ENCODE measurements at places on chromosomes 12 and 14.

DNA sequence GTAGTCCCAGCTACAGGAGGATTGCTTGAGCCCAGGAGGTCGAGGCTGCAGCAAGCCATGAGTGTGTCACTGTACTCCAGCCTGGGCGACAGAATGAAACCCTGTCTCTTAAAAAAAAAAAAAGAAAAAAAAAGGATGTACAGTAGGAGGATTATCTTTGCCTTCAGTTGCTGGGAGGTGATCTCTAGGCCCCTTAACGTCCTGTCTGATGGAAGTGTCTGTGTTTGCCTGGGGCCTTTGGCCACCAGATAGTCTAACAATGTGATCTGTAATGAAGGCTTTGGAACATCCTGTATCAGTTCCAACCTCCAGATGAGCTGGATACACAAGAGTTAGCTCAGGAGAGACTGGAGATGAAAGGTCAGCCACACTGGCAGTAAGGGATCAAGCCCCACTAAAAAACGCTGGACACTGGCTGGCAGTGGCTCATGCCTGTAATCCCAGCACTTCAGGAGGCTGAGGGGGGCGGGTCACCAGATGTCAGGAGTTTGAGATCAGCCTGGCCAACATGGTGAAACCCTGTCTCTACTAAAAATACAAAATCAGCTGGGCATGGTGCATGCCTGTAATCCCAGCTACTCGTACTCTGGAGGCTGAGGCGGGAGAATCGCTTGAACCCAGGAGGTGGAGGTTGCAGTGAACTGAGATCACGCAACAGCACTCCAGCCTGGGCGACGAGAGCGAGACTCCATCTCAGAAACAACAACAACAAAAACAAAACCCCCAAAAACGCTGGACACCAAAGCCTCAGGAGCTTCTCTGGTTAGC, 19.0 kb upstream of the HNF1A start:
- no peak for DNase-seq

- no peak for DNase-seq
Measured at GRCh38 chr12:112869091-112869490, 37.7 kb upstream of the OAS1 start.

DNA sequence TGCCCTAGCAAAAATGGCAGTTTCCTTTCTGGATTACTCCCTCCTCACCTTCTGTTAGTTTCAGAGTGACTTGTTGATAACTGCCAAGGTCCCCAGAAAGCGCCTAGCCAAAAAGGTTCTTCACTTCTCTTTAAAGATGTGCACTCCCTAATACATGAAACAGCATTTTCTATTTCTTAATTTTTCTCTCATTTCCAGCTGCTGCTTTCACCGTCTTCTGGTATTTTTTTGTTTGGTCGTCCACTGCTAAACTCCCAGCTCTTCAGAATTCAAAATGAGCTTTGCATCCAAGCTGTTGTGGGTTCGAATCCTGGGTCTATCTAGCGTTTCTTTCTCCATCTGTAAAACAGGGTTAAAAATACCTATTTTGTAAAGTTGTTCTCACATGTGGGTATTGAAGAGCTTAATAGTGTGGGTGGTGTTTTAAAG, 397 bp upstream of the BORCS5 start:
- no peak for DNase-seq

- DNase-seq = no peak
Measured at GRCh38 chr12:85155791-85156190, 119.6 kb downstream of the LRRIQ1 start.

GRCh38 chr14:87990682-87991081, 2.3 kb downstream of the GALC start:
- DNase-seq = no peak

DNA sequence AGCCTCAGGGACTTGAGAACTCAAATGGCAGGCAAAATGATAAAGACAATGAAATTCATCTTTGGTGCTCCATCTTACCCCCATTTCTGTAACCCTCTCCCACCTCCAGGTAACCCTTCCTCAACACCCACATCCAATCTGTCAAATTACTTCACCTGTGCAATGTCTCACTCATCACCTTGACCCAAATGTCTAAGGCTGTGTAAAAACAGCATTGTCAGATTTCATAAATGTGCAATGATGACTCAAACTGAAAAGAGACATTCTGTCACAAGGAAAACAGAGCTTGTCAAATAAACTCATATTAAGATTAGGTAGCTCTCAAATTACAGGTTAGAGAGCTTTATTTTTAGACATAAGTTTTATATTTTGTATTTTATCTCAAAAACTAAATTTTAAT, 19.9 kb upstream of the COCH start:
- DNase-seq = no peak

GRCh38 chr12:80056232-80056631, 43.1 kb upstream of the OTOGL start:
- no peak for DNase-seq

GRCh38 chr14:90568405-90568804, 171.6 kb downstream of the CALM1 start:
- no peak for DNase-seq

DNA sequence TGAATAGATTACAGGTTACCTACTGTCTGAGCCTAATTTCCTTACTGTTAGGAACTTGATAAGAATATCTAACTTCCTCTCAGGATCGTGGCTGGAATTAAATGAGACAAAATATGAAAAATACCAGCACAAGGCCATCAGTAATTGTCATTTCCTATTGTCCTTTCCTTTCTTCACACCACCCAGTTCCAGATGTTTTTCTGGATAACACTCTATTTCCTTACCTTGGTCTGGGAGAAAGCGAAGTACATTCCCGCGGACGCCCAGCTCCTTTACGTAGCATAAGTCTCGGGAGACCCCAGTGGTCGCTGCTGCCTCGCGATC, 376 bp downstream of the GDF3 start:
- no peak for DNase-seq

DNA sequence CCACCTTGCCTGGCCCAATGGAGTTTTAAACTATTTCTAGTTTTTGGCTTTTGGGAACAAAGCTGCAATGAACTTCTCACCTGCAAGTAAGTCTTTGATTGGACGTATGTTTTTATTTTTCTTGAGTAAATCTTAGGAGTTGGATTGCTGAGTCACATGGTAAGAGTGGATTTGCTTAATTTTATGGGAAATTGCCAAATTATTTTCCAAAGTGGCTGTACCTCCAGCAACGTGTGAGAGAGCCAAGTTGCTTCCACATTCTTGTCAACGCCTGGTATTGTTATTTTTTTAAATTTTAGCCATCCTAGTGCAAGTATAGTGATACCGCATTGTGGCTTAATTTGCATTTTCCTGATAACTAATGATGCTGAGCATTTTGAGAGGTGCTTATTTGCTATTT, 136.6 kb downstream of the LMNTD1 start:
- no peak for DNase-seq

DNA sequence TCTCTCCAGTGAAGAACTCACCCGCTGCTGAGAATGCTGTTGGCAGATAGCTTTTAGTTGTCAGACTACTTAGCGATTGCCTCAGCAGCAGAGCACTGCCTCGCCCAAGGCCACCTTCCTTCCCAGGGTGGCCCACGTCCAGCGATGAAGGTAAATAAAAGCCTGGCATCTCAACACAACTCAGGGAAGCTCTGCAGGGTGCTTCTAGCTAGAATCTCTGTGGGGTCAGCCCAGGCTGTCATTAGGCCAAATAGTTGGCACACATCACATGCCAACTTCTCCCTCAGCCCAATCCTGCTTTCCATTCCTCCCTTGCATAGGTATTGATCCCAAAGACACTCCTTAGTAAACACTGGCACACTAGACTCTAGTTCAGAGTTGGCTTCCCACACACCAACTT, 368.1 kb upstream of the TMTC1 start:
- no peak for DNase-seq

DNA sequence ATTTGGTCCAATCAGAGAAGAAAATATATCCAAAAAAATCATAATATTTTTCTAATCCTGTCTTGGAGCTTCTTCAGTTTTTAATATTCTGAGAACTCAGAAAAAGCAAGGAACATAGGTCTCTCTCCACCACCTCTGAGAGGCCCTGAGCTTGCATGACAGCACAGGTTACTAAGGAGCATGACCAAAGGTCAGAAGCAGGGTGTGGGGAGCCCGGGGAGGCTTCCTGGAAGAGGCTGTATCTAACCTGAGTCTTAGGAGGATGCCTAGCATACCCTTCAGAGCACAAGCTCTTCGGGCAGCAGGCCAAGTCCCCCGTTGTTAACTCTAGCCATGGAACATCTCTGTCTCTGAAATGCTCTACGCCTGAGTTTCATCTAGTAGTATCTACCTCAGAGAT, 15.7 kb upstream of the STON2 start:
- no peak for DNase-seq

- DNase-seq = no peak
Measured at GRCh38 chr14:33343016-33343415, 404.3 kb downstream of the NPAS3 start.

GRCh38 chr12:66860752-66861750, 182.2 kb upstream of the GRIP1 start:
- peak; percentile 29 for DNase-seq

- no peak for DNase-seq
Measured at GRCh38 chr12:71566655-71567054, 97.0 kb downstream of the ZFC3H1 start.

- DNase-seq = no peak
Measured at GRCh38 chr12:130804216-130804615, 34.8 kb downstream of the STX2 start.

GRCh38 chr14:58629281-58629680, 8.5 kb upstream of the DACT1 start:
- no peak for DNase-seq

- DNase-seq = no peak
Measured at GRCh38 chr14:76212242-76212641, 60.5 kb downstream of the GPATCH2L start.

DNA sequence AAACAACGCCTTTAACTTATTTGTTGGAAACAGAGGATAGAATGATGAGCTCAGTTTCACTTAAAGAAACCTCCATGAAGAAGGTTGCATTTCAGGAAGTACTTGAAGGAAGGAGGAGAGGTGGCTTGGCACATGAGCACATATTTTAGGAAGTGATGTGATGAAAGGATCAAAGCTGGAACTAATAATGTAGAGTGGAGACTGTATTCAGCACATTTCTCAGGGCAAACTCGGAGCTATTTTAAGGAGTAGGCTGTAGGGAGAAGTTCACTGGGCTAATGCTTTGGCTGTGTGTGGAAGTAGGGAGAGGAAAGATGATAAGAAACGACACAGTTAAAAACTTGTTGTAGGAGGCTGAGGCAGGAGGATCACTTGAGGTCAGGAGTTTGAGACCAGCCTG, 272.8 kb downstream of the AKAP6 start:
- no peak for DNase-seq

GRCh38 chr12:97118796-97119375, 211.8 kb downstream of the NEDD1 start:
- DNase-seq = no peak

DNA sequence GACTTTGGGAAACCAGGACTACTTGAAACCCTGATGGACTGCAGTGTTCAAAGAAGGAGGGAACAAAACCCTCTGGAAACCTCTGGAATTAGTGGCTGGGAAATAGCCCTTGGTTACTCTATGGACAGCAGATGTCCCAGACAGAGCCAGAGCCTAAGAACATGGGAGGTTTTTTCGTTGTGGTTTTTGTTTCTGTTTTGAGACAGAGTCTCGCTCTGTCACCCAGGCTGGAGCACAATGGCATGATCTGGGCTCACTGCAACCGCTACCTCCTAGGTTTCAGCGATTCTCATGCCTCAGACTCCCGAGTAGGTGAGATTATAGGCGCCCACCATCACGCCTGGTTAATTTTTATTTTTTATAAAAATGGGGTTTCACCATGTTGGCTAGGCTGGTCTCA, 1378.7 kb downstream of the AACS start:
- no peak for DNase-seq

- no peak for DNase-seq
Measured at GRCh38 chr14:103686831-103687485, 28.3 kb downstream of the XRCC3 start.

GRCh38 chr12:53208435-53208834, 1.4 kb upstream of the ITGB7 start:
- no peak for DNase-seq

DNA sequence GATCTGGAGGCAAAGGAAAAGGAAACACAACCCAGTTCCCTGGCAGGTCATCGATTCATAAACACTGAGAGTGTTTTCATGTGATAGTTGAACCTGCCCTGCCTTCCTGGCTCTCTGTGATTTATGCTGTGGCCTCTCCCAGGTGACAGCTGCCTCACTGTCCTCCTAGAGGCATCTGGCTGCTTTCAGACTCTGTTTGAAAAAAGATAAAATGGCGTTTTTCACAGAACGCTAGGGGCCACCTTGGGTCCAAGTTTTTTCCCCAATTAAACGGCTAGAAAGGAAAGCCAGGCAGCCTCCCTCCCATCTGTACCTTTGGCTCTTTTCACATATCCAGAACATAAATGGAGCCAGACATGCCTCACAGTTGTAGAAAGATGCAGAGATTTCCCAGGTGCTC, 252.6 kb upstream of the CCDC196 start:
- no peak for DNase-seq

DNA sequence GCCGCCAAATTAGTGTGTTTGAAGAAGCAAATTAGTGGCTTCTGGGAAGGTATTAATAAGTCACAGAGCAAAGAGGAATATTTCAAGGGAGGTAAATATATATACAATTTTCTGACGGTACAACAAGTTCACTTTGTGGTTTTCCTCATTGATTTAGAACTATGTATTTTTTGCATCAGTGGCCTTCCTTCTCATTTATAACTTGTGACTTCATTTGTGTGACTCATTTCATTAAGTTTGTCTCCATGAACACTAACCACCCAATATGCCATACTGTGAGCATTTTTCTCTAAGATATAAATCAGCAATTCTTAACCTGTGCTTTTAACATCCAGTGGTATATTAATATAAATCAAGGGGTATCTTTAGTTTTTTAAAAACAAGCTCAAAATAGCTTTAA, 29.3 kb upstream of the ARHGAP5 start:
- no peak for DNase-seq

DNA sequence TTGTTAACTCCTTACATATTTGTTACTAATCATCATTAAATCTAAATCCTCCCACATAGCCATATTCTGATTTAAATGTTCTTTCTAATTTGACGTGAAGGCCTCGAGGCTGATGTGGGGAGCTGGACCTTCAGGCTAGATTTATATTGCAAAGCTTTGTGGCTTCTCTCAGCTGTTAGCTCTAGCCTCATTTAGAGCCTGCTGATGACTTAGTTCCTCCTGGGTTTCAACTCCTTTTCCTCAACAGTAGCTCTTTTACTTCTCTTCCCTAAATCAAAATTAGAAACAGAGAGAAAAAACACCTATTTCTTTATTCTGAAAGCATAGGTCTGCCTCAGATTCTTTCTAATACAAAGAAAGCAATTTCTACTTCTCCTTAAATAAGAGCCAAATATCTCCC, 477.5 kb upstream of the CCDC196 start:
- DNase-seq = no peak

DNA sequence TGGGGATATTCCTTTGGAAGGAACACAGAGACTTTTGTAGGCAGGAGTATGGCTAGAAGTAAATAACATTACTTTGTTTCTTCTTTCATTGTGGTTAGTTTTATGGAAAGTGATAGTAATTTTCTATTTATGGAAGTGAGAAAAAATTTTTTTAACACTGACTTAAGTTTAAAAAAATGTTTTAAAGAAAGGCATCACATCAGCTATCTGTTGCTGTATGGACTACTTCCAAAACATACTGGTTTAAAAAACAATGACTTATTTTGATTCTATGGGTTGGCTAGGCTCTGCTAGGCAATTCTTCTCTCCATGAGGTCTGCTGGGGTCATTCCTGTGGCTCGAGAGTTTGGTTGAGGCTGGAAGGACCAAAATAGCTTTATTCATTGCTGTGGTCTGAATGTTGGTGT, 31.7 kb upstream of the SLC38A2 start:
- peak; percentile 74 for DNase-seq

GRCh38 chr14:90674716-90675115, 141.5 kb downstream of the TTC7B start:
- DNase-seq = no peak
